ENCODE measurements at places on chromosomes 1 and 21. TPM values are rescaled to one million over a fixed set of nuclear protein-coding genes. Genes with fewer than 3 reads are reported as not detected.

DNA sequence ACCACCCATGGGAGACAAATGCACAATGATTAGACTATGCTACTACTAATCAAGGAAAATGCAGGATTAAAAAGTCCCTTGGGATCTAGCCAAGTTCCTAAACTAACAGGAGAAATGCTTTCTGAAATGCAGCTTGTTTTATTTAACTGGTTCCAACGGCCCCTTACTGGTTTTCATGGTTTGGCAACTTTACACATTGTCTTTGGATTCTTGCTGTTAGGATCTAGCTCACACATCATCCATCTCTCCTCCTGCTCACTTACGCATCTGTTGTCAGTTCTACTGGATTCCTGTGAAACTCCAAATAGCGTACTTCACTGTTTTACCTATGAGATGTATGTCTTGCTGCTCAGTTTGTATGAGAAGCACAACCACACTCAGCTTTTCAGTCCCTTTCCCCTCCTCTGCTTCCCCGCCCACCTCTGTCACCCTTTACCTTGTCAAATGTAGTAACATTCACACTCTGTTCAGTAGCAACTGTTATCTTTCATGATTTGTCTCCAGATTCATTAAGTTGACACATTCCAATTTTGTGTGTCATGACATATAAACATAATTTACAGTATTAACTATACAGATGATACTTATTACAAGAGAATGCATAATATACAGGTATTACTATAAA is 130.1 kb downstream of the SIM2 start:
- DNase-seq: no peak

CFAP141 gene
- total RNA-seq: not detected

- peak; percentile 28 for DNase-seq
These were observed 111.8 kb upstream of the JUN start for GRCh38 chr1:58895559-58896145.

- DNase-seq: no peak
These were observed 224.2 kb upstream of the JUN start for GRCh38 chr1:59007820-59008598.

DNA sequence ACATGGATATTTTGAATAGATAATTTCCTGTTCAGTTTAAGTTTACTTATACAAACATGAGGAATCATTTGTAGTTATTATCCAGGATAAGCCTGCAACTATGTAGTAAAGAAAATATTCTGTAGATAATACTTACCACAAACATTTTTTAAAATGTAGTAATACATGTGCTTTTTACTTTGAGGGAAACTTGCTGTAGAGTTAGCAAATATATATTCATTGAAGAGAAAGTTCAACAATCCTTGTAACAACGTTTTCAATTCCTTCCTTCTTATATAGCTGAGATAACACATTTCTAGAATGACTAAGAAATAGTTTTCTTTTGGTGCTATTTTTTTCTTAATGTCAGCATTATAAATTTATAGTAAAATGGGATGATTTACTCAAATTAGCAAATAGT is 664.6 kb upstream of the ADAMTS5 start:
- DNase-seq: peak; percentile 55

GRCh38 chr1:28078262-28078661 is 10.1 kb downstream of the EYA3 start:
- DNase-seq: no peak

PERM1 gene
- total RNA-seq: 0.24 TPM

- peak; percentile 66 for DNase-seq
These were observed 147.9 kb downstream of the MAGI3 start for GRCh38 chr1:113538225-113538624.

KCNJ10 gene
- total RNA-seq: not detected

DNA sequence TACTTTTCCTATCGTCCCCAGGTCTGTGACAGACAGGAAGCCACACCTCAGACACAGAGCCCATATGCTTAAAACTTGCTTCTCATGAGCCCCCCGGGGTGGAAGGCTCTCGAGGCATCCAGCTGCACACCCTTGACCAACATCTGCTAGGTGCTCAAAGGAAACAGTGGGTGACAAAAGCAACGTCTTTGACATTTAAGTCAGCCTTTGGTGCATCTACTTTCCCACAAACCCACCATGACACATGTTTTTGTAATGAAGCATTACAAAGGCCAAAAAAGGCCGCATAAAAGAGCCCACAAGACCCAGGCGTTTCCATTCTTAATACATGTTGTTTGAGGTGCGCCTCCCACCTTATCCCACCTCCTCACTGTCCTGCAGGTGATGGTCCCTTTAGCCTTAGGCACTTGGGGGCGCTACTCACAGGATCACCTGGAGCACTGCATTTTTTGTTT is 11.8 kb upstream of the FASLG start:
- no peak for DNase-seq

GRCh38 chr1:204605791-204606190 is 79.7 kb downstream of the LRRN2 start:
- no peak for DNase-seq

- no peak for DNase-seq
These were observed 22.7 kb downstream of the MRPL37 start for GRCh38 chr1:54222711-54223110.

- peak; percentile 63 for DNase-seq
These were observed 9.6 kb upstream of the RPS6KC1 start for GRCh38 chr1:213041443-213041842.

- no peak for DNase-seq
These were observed 638 bp upstream of the OLIG2 start for GRCh38 chr21:33025106-33025488.

- peak; percentile 32 for DNase-seq
These were observed 27.4 kb upstream of the CTPS1 start for GRCh38 chr1:40951943-40952743.

FAM177B gene
- not detected for total RNA-seq

TENT5C gene
- total RNA-seq: 0.72 TPM

Measured in HFFc6 (cell line).